ENCODE measurements at places on chromosomes 5 and 9.

DNA sequence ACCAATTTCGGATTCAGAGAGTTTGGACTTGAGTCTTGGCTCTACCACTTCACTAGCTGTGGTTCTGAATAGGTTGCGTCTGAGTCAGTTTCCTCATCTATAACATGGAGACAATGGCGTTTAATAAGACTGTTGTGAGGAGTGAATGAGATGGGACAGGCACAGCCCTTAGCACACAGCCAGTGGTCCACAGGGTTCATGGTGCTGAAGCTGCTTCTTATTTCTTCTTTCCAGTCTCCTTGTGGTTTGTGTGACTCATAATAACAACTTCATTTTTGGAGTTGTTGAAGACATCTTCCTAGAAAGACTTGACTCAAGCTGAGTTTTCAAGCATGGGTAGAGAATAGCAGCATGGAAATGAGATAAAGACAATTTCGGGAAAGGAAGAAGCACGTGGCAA lies 172.6 kb upstream of the PPP2R2B start:
- no peak for DNase-seq

DNA sequence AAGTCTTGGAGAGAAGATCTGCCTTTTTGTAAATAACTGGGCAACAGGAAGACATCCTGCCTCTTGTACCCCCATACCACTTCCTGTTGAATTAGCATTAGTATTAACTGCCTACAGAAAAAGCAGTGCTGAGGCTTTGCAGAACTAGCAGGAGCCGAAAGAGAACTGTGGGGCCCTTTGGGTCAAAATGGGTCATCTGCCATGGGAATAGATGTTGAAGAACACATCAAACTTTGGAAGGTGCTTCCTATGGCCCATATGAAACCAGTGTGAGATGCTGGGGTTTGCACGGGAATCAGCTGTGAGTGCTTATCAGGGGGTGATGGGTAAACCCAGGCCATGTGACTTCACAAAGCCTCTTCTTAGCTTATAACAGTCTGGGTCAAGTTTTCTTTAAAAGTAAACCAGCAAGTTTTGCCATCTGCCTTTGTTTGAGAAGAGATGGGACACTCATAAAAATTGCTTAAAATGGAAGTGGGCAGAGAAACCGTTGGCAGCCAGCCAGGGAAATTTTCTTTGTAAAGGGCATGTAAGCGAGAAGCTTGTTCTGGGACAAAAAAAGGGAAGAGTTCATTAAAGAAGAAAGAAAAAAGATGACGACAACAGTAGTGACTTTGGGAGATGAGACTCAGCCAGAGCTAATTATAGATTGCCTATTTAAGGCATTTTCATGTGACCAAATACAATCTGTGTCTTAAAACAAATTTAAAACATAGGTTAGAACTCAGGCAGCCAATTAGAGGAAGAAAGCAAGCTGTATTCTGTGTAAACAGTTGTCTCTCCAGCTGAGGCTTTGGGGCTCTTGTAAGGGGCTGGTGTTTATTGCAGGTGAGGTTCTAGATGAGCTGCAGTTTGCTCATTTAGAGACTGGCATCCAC lies 4.4 kb downstream of the SLC25A25 start:
- peak; percentile 47 for DNase-seq

DNA sequence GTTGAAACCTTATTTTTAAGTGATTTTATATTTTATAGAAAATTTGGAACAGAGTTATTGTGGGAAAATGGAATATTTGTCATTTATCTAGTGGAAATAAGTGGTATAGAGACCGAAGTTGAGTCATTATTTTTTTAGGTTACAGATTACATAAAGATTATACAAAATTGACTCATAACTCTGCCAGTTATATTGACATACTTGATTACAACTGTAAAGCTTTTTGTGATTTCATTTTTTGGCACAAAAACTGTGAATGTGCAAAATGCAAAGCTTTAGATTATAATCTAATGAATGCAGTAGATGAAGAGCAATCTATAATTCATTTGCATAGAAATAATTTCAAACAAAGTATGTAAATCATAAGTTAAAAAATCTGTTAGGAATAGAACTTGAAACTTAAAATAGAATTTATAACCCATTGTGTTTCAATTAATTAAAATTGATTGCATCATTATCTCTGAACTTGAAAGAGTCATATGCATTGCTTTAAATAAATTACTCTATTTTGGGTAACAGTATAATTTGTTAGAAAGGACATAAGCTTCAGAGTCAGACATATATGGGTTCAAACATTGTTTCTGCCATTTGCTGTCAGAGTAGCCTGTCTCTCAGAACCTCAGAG lies 280.4 kb downstream of the FER start:
- no peak for DNase-seq

- DNase-seq, result no peak
These were observed 65.2 kb downstream of the JMY start for GRCh38 chr5:79301046-79301712.

GRCh38 chr9:93486268-93486667 lies 32.9 kb upstream of the FAM120AOS start:
- DNase-seq, result no peak

GRCh38 chr5:10288592-10289219 lies 19.0 kb downstream of the CMBL start:
- DNase-seq, result no peak

GRCh38 chr5:122501089-122501435 lies 189.0 kb downstream of the SNCAIP start:
- DNase-seq, result no peak

- DNase-seq, result no peak
These were observed 220.0 kb downstream of the SNCAIP start for GRCh38 chr5:122532035-122532434.

DNA sequence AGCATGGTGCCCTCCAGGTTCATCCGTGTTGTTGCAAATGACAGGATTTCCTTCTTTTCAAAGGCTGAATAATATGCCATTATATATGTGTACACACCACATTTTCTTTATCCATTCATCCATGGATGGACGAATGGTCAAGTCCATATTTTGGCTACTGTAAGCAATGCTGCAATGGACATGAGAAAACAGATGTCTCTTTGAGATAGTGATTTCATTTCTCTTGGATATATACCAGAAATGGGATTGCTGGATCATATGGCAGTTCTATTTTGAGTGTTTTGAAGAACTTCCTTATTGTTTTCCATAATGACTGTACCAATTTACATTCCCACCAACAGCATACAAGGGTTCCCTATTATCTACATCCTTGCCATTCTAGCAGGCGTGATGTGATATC lies 67.9 kb downstream of the TEK start:
- DNase-seq, result no peak

GRCh38 chr9:35510754-35511428 lies 21.0 kb downstream of the RUSC2 start:
- DNase-seq, result no peak

DNA sequence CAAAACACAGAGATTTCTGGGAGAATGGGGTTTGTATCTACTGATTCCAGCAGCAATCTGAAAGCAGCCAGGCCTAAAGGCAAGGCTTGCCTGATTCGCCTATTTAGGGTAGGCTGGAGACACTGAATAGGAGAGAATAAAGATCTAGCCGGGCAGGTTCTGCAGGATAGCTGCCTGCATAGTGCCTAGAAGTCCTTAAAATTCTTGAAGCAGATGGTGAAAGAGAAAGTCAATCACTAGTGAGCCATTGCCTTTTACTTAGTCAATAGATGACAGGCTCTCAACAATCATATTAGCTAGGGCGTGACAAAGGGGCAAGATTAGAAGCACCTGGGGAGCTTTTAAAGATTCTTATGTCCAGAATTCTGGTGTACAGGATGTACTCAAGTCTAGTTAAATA lies 522.7 kb downstream of the HTR1A start:
- no peak for DNase-seq

DNA sequence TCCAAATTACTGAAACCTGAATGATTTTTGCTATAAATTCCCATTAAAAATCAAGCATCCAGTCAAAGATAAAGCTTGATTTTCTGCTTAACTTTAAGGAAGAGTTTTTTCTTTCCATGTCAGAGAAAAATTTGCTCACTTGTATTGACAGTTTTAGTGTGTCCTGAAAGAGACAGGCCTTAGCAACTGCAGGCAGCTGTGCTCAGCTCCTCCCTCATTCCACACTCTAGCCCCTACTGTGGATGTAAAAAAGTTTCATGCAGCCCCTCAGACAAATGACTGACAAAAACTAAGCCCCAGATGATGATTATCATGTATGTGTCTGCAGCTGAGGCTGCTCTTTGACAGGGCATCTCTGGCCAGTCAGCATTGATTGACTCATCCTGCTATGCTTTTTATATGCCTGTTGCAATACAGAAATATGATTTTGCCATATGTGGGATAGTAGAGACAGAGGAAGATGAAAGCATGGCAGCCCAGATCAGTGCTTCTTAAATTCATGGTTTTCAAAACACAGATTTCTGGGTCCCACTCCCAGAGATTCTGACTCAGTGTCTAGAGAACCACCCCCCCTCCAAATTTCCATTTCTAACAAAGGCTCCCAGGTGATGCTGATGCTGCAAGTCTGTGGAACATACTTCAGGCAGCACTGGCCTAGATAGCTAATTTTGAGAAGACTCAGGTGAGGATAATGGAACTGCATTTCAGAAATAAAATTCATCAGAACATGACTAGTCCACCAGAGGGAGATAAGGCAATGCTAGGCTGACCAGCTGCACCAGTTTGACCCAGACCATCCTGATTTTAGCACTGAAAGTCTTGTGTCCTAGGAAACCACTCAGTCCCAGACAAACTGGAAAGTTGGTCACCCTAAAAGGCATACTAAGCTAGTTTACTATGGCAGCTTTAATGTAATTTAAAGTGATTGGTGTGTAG lies 298.7 kb upstream of the KCNN2 start:
- DNase-seq, result no peak

- no peak for DNase-seq
These were observed 107.6 kb downstream of the SIL1 start for GRCh38 chr5:139090581-139090980.

- no peak for DNase-seq
These were observed 71.4 kb downstream of the MED27 start for GRCh38 chr9:132008184-132008803.

DNA sequence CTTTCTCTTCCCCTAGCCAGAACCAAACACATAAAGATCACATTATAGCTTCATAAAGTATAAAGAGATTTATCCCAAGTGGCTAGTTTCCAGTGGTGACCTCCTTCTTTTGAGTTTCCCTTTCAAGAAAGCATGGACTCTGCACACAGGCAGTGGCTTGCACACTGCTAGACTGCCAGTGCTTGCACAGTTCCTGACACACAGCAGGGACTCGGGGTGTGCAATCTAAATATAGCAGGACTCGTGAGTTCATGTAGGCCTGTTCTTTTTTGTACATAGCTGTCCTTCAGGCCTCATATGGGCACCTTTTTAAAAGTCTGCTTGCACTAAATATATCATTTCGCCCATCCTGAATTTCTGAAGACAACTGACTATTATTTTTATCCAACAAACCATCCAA lies 308.6 kb downstream of the FBXL7 start:
- no peak for DNase-seq

DNA sequence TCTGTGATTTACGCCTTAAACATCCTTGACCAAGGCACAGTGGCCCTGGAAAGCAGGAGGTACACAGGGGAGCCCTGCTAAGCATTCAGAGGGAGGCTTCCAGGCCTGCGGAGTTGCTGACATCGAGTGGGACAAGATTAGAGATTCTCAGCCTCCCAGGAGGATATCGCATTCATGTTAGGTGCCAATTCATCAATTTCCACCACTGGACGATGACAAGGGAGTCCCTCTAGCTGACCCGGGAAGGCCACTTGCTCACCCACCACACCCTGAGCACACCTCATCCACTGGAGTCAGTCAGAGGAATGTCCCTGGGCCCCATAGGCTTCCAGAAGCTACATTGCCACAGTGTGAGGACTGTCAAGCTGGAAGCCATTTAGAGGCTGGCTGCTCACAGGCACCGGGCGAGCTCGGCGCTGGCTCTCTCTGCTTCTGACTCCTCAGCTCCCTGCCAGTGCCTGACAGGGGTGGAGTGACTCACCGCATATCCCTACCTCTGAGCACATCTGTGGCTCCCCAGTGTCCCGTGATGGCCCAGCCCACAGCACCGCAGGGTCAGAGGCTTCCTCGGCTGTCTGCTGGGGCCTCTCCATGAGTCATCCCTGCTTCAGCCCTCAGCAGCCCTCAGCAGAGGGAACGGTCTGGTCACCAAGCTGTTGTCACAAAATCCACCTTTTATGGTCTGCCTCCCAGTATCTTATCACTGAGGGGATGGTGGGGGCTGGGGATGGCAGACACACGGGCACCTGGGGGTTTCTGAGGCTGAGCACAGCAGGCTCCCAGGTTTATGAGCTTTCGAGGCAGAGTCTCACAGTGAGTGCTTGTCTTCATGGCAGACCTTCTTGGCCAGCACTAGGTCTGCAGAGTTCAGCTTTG lies 117.5 kb downstream of the ZNF608 start:
- DNase-seq, result no peak

DNA sequence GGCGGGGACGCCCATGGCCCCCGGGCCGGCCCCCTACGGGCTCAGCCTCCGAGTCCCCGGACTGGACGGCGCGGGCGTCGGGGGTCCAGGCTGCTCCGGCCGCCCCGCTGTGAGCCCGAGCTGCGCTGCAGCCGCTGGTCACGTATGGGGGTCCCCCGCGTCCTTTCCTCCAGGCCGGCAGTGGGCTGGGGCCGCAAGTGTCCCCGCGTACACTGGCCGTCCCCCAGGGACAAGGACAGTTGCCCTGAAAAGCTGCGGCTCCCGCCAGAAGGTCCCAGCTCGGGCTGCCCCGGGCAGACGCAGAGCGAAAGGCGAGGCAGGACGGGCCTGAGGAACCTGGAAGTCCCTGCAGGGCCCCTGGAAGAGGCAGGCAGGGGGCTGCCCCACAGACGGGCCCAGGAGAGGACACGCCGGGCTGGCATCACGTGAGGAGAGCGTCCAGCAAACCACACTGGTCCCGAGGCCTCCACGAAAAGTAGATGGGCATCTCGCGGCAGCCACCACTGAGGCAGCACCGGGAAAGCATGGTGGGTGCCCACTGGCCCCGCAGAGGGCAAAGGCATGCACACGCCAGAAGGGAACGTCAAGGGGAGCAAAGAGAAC lies 3.3 kb upstream of the NKD2 start:
- no peak for DNase-seq

- DNase-seq, result no peak
These were observed 94.0 kb upstream of the PTPRD start for GRCh38 chr9:10706788-10707187.

DNA sequence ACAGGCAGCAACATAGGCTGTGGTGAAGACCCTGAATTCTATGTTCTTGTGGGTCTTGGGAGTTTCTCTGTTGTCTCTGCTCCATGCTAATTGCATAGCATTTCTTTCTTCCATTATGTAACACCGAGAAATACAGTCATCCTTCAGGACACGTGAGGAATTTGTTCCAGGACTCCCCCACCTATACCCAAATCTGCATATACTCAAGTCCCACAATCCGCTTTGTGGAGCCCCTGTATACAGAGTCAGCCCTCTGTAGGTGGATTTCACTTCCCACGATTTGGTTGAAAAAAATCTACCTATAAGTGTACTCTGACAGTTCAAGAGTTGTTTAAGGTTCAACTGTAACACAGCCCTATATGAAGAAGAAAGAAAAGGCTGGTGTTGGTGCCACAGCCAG lies 22.1 kb downstream of the ANKRD33B start:
- no peak for DNase-seq

GRCh38 chr5:123874600-123875201 lies 362.7 kb downstream of the CSNK1G3 start:
- no peak for DNase-seq

Measured in activated CD4-positive, alpha-beta T cell treated with anti-CD3 and anti-CD28 coated beads, Interleukin-2, amount 50 U/mL, for 24 hours (primary cell).